ENCODE measurements at places on chromosomes 1 and 21. TPM values are rescaled to one million over a fixed set of nuclear protein-coding genes. Genes with fewer than 3 reads are reported as not detected.
A peak's percentile ranks its signal among the peaks of the same experiment; 100 is the strongest.

DNA sequence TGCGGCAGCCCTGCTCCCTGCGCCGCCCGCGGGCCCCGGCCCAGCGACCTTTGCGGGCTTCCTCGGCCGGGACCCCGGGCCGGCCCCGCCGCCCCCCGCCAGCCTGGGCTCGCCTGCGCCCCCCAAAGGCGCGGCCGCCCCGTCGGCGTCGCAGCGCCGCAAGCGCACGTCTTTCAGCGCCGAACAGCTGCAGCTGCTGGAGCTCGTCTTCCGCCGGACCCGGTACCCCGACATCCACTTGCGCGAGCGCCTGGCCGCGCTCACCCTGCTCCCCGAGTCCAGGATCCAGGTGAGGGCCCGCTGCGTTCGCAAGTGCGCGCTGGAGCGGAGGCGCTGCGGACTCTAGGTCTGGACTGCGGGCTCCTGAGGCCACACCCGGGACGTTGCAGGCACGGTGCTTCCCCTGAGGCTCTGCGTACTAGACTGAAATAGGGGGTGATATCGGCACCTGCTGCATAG is 351 bp downstream of the MIXL1 start:
- no peak for DNase-seq

DNA sequence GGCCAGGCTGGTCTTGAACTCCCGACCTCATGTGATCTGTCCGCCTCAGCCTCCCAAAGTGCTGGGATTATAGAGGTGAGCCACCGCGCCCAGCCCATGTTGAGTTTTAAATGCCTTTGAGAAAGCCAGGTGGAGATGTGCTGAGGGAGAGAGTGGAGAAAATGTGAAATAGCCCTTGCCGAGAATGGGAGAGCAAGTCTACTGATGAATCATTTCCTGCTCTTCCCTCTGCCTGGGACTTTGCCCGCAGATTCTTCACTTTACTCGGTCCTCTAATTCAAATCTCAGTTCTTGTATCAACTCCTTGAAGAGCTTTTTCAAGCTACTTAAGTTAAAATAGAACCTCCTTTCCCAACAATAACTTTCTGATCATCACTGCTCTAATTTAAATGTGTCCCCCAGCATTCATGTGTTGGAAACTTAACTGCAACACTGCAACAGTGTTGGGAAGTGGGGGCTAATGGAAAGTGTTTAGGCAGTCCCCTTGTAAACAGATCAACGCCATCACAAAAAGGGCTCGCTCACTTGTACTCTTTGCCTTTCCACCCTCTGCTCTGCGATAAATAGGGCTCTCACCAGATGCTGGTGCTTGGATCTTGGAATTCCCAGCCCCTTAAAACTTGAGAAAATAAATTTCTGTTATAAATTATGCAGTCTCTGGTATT is 27.8 kb downstream of the OSBPL9 start:
- DNase-seq: peak; percentile 63

DNA sequence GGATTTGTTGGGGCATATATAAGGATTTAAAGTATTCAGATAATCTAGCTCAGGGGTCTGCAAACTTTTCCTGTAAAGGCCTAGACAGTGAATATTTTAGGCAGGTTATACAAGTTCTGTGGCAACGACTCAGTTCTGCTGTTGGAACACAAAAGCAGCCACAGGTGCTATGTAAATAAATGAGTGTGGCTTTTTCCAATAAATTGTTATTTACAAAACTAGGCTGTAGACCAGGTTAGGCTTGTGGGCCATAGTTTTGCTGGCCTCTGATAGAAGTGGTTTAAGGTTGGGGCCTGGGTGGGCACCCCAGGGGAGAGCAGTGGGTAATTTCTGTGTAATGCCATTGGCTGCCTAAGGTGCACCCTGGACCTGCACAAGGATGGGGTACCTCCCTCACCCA is 16.9 kb upstream of the IGFN1 start:
- DNase-seq: no peak

- DNase-seq: no peak
Measured at GRCh38 chr1:33599516-33600115, 127.2 kb downstream of the ZSCAN20 start.

GRCh38 chr1:228363686-228364067 is 43.0 kb downstream of the TRIM11 start:
- no peak for DNase-seq

GRCh38 chr1:84632673-84633434 is 57.4 kb downstream of the SSX2IP start:
- peak; percentile 84 for DNase-seq

DNA sequence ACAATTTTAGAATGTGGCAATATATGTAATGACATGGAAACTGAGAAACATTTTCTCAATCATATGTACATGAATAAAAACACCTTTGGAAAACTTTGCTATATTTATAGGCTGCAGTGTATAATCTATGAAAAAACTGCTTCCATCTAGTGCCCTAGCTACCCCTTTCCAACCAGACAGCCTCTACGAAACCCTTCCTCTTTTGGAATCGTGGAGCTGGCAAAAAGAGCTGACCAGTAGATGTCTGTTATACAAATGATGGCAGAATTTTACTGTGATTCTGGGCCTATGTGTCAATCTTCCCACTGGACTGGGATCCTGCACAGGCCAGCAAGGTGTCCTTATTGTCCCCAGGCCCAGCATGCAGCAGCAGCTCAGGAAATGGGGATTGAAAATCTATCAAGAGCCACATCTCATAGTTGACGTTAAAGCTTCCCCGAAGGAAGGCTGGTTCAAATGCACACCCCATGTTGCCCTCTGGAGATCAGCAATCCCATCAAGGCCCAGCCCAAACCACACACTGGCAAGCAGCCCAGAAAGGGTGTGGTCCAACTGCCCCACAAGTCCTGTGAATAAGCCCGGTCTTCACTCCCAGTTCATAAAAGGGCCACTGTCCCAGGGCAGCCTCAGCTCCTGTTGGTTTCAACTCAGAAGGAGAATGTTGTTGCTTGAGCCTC is 8.8 kb upstream of the FAM20B start:
- DNase-seq: peak; percentile 92

DNA sequence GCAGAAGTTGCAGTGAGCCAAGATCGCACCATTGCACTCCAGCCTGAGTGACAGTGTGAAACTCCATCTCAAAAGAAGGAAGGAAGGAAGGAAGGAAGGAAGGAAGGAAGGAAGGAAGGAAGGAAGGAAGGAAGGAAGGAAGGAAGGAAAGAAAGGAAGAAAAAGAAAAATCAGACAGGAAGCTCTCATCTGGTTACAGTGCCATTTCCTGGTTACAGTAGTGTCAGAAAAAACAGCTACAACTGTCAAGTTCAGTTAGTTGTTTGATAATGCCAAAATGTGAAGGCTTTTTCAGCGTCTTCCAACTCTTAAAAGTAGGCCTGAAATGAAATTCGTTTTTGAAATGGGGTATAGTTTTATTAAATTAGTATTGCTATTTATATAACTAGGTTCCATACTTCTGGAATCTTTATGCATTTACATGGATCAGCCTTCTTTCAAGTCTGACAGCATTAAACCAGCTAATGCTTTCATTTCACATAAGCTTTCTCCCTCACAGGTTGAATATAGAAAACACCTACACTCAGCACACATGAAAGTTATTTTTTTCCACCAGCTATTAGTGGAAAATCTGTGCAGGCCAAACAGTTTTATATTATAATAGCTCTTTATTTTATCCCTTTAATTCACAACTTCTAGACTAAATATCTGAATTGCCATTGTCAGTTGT is 21.2 kb downstream of the PTPN22 start:
- no peak for DNase-seq

DNA sequence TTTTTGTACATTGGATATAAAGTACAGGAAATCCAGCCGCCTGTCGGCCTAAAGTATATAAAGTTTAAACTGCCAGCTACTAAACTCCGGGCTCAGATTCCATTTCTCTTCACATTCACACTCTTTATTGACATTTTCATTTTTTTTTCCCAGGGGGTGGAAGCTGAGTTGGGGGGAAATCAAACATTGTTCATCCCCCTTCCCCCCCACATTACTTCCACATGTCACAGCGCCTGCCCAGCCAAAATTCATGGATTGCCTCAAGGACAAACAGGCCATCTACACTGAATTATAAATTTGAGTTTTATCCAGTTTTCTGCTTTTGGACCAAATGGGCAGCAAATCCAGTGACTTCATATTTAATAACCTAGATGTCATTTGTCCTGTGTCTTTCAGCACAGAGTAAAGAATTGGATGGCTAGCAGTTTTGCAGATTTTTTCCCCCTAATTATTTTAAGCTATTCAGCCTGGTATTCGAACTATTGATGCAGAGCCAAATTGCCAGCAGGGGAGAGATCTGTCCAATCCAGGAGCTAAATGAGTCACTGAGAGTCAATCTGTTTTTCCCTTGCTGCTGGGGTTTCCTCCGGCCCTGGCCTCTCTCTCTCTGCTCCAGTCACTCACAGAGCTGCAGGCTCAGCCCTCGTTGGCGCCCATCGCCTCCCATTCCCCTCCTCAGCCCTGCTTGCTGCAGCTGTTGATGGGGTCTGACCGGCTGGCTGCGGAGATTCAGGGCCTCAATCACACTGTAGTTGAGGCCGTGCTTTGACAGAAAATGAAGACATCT is 98.0 kb downstream of the LMO4 start:
- DNase-seq: no peak

GRCh38 chr1:78227705-78228635 is 182.2 kb downstream of the GIPC2 start:
- no peak for DNase-seq

GRCh38 chr1:220526294-220526693 is 1.6 kb upstream of the MARK1 start:
- peak; percentile 68 for DNase-seq

DNA sequence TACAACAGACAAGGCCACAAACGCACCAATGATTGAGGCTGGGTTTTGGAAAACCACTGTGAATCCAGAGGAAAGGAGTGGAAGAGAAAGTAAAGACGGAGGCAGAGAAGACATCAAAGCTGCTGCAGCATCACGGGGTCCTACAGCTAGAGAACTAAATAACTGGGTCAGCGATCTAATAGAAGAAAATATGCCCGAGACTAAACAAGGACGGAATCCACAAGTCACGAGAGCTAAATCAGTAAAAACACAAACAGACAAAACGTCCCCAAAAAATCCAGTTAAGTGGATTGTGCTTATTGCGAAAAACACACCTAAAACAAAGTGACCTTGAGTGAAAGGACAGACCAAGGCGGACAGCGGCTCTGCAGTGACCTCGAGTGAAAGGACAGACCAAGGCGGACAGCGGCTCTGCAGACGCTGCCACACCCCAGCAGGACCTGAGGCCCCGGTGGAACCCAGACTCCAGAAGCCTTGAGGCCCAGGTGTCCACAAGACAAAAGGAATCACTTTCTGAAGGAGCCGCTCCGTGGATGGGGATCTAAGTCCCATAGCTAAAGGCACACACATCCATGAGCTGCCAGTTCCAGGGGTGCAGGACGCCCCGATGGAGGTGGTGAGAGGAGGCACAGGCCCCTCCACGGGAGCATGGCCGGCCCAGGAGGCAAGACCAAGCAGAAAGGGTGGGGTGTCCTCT is 6.0 kb downstream of the FTCD start:
- no peak for DNase-seq

DNA sequence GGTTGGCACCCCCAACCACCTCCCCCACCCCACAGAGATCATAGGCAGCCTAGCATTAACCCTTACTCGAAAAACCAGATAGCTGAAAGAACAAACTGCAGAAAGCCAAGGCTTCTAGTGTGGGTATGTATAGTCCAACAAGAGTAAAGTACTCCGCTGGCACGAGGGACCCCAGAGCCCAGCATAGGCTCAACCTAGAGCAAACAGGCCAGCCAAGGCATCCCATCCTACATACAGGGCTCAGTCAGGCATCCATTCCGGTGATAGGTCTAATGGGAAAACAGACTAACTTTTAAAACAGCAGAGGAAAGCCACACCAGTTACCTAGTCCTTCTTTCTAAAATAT is 17.8 kb downstream of the DIPK1A start:
- DNase-seq: no peak

The TNFRSF9 gene
- 6.1 TPM for total RNA-seq

The ARHGEF16 gene
- 21.6 TPM for total RNA-seq

The C1orf232 gene
- total RNA-seq: not detected

The LDLRAD1 gene
- total RNA-seq: 0.26 TPM

The PLA2G2F gene
- total RNA-seq: not detected

The ST6GALNAC3 gene
- total RNA-seq: 1.4 TPM

The AMY2A gene
- not detected for total RNA-seq

The ACOT7 gene
- total RNA-seq: 89.8 TPM

All from bronchial epithelial cell (primary cell).